ENCODE measurements at places on chromosomes 12 and 14.
A peak's percentile ranks its signal among the peaks of the same experiment; 100 is the strongest.

DNA sequence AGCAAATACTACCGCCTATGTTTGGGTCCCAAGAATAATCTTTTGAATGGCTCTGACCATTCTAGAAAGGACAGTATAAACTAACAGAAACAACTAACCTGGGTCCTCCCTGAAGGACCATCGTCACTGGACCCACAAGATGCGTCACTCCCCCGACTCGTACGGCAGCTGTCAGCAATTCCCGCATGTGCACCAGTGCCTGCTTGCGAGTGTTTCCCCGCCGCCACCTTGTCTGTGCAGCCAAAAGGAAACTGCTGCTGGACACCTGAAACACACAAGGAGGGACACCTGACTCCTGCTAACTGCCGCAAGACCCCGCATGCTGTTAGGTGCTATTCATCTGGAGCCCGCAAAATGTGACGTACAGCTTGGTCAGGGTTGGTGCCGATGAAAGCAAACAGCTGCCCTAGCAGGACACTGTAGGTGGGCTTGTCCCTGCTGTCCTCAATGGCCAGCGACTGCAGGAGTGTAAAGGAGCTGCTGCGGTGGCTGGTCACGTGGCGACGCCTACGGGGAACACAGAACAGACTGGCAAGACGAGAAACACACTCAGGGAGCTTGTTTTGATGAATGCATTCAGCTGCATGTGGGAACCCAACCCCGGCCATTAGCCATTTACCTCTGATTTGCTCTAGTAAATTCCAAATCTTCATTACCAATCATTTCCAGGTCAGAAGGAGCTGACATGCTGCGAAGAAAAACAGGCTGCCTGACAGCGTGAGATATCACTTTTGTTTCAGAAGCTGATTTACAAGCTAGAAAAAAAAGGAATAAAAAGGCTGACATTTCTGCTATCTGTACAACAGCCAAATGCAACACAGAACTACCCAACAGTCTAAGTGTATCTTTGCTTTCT lies 118.1 kb downstream of the TRAFD1 start:
- DNase-seq = no peak

GRCh38 chr12:46843811-46844210 lies 18.0 kb upstream of the SLC38A4 start:
- peak; percentile 70 for DNase-seq

DNA sequence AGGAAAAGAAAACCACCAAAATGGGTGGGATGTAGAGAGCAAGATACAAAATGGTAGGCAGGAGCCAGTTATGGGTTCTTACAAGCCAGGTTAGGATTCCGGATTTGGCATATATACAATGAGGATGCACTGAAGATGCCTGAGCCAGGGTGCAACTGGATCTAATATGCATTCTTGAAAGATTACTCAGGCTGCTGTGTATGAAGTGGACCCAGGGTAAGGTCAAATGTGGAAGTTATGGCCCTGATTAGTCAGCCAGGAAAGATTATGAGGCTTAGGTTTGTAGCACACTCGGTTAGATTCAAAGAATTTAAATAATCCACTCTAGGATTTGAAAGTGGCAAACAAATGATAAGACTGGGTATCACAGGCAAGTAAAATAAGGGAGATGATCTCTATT lies 1750.7 kb upstream of the FLRT2 start:
- peak; percentile 1 for DNase-seq

DNA sequence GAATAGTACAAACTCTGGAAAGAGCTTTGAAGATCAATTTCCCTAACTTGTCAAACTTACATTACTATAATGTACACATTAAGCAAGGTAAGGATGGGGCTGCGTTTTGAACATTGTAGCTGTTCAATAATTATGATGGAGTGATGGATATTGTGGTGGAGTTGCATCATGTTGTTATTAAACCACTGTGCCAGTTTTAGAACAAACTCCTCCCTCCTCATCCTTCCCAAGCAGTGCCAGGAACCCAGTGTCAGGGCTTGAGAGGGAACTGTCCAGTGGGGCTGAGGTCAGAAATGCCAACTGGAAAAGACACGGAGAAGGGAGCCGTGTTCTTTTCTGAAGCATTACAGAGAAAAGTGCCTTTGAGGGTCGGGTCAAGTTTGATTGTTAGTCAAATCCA lies 31.9 kb upstream of the PAPOLA start:
- DNase-seq = no peak

DNA sequence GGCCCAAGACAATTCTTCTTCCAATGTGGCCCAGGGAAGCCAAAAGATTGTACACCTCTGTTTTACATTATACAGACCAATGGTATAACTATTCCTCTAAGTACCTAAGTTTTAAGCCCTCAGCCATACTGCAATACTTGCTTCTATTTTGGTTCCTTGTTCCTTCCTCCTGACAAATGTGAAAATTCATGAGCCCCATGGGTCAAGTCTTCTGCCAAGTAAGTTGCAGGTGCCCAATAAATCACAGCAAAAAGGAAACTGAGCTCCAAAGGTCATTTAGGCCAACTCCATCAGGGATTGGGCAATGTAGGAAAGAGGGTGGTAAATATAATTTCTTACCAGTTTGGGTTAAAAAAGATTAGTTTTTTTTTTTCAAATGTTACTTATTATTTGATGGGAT lies 57.7 kb upstream of the NPFF start:
- DNase-seq = no peak

- DNase-seq = no peak
These were observed 27.9 kb upstream of the DEGS2 start for GRCh38 chr14:100187247-100187833.

DNA sequence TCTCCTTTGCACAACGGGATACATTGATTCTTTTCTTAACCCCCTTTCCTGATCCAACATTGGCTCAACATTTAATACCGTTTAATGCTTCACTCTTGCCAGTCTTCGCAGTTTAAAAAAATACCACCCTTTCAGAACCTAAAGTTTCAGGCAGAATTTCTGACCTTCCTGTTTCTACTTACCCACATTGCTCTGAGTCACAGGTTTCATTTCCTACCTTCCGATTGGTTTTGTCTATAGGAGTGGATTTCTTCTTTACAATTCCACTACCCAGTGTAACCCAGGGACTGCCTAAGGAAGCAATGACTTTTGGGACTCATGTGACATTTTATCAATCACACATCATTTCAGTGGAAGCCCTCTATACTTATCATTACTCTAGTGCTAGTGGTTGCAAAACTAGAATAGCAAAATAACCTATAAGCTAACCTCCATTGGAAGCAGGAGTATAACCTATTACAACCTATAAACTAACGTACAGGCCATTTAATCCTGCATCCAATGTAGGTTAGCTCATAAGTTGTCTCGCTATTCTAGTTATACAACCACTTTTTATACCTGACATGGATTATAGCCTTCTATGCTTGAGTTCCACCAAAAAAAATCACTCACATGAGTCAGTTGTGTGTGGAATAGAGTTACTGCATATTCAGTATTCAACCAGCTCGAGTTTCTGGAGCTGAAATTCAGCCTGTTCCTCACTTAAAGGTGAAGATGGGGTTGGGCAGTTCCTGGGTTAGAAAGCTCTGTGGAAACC lies 64.9 kb upstream of the KITLG start:
- DNase-seq = no peak

DNA sequence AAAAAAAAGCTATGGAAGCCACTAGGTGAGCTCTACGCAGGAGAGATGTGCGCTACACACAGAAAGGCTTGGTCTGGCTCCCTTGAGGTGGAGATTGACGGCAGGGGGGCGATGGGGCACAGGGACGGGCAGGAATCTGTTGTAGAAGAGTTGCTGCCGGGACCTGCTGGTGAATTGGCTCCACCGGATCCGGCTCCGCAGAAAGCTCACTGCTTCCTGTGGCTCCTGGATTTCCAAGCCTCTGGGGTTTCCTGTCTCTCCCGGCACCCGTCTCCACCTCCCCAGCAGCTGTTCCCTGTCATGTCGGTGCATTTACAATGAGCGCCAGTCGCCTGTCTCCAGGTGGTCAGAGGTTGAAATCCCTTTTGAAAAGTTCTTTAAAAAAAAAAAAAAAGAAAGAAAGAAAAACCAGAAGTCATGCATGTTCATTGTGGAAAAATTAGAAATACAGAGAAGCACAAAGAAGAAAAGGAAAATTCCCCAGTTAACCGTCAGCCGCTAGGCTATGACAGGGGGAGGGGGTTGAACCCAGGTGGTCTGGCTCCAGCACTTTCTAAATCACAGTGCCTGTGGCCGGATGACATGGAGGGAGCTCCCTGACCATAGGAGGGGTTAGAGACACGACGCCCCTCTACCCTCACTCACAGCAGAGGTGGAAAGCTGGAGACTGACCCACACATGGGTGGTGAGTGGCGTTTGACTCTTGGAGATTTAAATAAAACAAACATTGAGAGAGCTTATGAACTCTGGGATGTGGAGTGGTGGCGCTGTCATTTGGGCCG lies 20.8 kb downstream of the FAM222A start:
- no peak for DNase-seq

DNA sequence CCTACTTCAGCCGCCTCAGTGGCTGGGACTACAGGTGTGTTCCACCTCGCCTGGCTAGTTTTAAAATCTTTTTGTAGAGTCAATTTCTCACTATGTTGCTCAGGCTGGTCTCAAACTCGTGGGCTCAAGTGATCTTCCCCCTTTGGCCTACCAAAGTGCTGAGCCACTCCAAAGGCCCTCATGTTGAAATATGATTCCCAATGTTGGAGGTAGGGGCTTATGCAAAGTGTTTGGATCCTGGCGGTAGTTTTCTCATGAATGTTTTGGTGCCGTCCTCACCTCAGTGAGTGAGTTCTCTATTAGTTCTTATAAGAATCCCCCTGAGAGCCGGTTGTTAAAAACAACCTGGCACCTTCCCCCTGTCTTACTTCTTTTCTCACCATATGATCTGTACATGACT lies 784.6 kb downstream of the TMTC2 start:
- no peak for DNase-seq

DNA sequence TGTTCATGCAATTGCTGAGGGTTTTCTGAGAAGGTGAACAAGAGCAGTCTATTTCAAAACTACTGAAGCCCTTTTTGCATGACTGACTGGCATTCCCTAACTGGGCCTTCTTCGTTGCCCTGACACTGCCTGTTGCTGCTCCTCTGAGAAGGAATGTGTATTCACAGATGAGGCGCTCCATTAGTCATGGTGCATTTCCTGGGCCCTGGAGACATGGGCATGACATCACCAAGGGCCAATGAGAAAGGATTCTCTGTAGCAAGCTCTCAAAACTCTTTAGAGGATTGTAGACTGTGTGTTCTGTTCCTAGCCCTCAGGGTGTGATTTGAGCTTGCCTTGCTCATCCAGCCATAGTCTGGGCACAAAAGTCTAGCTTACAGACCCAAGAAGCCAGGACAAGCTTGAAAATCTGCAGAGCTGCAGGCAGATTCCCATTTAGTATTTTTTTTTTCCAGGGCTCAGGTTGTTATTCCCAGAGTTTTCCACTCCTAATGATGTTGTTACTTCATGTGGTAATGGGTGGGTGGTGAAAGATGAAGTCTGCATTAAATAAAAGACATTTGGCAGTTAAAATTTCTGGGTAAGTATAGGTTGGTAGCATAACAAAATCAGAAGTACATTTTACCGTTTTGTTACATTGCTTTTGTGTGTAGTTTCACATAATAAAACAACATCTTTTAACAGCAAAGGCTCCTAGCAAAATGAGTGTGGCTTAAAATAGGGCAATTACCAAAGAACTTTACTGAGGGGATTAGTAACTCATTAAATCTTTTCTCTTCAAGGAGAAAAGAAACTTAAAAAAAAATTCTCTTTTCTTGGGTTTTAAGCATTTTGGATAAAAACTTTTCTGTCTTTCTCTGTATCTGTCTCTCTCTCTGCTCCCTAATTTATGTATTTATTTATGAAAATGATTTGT lies 318.4 kb downstream of the RAD51B start:
- peak; percentile 93 for DNase-seq

DNA sequence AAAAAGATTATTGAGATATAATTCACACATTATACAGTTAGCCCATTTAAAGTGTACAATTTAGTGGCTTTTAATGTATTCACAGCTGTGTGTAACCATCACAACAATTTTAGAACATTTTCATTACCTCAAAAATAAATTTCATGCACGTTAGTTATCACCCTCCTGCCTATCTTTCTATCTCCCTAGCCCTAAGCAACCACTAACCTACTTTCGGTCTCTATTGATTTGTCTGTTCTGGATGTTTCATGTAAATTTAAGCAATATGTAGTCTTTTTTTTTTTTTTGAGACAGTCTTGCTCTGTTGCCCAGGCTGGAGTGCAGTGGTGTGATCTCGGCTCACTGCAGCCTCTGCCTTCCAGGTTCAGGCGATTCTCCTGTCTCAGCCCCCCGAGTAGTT lies 439.4 kb downstream of the PCNX1 start:
- no peak for DNase-seq
